ENCODE measurements at places on chromosomes 5 and 9. TPM values are rescaled to one million over a fixed set of nuclear protein-coding genes. Genes with fewer than 3 reads are reported as not detected.

GRCh38 chr5:135007749-135008363 lies 26.2 kb downstream of the PITX1 start:
- no peak for DNase-seq

GRCh38 chr5:158513490-158514318 lies 586.0 kb downstream of the EBF1 start:
- no peak for DNase-seq

DNA sequence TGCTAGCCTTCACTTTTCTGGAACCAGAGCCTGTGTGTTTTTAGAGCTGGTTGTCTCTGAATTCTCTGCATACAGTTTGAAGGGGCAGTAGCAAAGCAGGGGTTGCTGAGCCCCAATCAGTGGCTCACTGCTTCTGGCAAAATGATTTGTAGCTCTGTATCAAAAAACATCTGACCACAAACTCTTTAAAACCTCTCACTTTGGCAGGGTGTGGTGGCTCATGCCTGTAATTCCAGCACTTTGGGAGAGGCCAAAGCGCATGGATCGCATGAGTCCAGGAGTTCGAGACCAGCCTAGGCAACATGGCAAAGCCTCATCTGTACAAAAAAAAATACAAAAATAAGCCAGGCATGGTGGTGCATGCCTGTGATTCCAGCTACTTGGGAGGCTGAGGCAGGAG lies 28.3 kb upstream of the APC start:
- DNase-seq: no peak

- no peak for DNase-seq
Observed at GRCh38 chr5:173246135-173246495, 11.1 kb upstream of the NKX2-5 start.

DNA sequence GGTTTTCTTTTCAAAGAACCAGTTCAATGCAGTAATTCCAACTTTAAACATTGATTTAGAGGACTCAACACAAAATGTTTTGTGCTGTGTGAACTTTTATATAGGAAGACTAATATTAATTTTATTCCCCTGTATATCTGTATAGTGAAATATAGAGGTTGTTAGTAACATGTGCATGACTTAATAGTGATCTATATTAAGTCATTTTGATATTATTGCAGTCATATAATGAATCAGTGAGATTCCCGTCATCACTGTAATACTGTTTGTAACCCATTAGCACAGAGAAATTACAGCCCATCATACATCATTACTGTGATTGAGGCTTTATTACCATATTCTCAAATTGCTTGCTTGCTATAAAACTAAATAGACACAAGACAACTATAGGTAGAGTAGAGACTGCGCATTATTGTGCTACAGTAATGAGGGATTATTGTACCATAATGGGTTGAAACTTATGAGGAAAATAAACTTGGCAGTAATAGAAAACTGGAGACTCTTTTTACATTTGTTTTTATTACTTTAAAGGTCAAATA lies 170.7 kb downstream of the RANBP17 start:
- no peak for DNase-seq

GRCh38 chr5:57111993-57112392 lies 61.9 kb upstream of the GPBP1 start:
- no peak for DNase-seq

DNA sequence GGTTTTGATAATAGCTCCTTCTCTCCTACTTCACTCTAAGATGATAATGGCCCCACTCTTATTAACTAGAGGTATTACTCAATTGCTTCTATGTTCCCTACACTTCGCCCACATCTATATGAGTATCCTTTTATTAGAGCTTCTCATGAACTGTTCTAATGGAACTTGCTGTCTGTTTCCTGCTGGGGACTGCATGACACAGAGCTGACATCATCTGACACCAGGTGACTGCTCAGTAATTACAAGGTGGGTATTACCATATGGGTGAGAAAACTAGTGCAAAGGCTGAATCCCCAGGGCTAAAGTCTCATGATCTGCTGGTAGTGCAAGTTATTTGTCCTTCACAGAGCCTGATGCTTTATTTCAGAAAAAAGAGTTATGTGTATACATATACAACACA lies 146.2 kb upstream of the PLCXD3 start:
- DNase-seq: no peak

- DNase-seq: no peak
Observed at GRCh38 chr5:88665750-88666215, 217.2 kb downstream of the MEF2C start.

- no peak for DNase-seq
Observed at GRCh38 chr5:98321361-98321760, 452.1 kb upstream of the RGMB start.

- no peak for DNase-seq
Observed at GRCh38 chr9:133351908-133352634, 4.1 kb downstream of the RPL7A start.

Gene LCN9
- polyA plus RNA-seq: not detected

Gene SEMA5A
- polyA plus RNA-seq: 28.0 TPM

Gene PCDHGA1
- polyA plus RNA-seq: 2.2 TPM

Gene TXNDC8
- not detected for polyA plus RNA-seq

Gene FOXD4L6
- not detected for polyA plus RNA-seq

Gene AIF1L
- polyA plus RNA-seq: 0.31 TPM

Gene OMD
- not detected for polyA plus RNA-seq
